ENCODE measurements at places on chromosomes 13 and 19.
A peak's percentile ranks its signal among the peaks of the same experiment; 100 is the strongest.

DNA sequence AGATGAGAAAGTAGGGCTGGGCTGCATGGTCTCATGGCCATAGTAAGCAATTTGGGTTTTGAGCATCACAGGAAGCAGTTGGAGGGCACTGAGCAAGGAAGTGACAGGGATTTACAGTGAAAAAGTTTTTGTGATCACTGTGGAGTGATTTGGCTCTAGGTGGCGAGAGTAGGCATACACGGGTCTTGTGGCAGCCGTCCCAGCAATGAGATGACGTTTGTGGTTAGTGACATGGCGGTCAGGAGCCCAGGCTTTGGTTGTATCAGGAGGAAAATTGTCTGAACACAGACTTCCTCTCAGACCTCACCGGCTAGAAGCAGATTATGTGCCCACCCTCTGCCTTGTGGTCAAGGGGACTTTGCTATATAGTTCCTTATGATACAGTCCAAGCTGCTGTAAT, 3.3 kb downstream of the ZNF444 start:
- DNase-seq: no peak

GRCh38 chr13:40319699-40320579, 346.5 kb downstream of the FOXO1 start:
- no peak for DNase-seq

DNA sequence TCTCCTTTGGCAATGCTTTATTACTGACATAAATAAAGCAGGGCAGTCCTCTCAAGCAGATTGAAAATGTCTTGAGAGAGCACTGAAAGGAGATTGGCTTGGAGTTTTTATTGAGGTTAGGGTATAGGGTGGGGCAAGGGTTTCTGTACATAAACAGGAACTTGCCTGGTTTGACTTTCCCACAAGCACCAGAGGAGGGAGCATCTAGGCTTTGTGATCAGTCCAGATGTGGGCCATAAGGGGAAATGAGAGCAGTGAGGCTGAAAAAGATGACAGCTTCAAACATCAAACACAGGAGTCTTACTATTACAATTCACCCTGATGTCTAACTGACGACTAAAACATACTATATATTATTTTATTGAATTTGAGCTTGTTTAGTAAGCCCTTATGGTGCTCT, 260.9 kb downstream of the MTUS2 start:
- peak; percentile 38 for DNase-seq

DNA sequence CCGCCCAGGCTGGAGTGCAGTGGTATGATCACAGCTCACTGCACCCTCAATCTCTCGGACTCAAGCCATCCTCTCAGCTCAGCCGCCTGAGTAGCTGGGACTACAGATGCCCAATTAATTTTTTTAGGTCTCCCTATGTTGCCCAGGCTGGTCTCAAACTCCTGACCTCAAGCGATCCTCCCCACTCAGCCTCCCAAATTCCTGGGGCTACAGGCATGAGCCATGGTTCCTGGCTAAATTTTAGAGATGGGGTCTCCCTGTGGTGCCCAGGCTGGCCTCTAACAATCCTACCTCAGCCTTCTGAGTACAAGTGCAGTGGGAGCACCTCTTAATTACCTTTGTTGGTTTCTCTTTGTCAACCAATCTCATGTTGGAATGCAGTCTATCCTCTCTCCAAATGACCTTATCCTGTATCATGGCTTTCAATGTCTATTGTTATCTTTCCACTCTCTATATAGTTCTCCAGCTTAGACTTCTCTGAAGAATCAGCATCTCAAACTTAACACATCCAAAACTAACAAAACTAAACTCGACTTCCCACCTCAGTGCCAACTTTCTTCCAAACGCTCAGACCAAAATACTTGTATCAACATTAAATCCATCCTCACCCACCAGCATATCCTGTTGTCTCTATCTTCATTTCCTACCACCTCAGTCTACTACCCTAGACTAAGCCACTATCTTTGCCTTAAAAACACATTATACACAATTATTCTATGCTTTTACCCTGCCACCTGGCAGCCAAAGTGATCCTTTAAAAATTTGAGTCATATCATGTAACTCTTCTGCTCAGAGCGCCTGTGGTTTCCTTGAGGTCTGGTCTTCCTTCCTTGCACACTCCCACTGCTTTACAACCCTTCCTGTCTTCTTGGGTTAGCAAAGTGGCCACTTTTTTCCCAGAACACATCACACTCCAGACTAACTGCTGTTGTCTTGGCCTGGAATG, 6.7 kb downstream of the TPT1 start:
- DNase-seq: peak; percentile 53

DNA sequence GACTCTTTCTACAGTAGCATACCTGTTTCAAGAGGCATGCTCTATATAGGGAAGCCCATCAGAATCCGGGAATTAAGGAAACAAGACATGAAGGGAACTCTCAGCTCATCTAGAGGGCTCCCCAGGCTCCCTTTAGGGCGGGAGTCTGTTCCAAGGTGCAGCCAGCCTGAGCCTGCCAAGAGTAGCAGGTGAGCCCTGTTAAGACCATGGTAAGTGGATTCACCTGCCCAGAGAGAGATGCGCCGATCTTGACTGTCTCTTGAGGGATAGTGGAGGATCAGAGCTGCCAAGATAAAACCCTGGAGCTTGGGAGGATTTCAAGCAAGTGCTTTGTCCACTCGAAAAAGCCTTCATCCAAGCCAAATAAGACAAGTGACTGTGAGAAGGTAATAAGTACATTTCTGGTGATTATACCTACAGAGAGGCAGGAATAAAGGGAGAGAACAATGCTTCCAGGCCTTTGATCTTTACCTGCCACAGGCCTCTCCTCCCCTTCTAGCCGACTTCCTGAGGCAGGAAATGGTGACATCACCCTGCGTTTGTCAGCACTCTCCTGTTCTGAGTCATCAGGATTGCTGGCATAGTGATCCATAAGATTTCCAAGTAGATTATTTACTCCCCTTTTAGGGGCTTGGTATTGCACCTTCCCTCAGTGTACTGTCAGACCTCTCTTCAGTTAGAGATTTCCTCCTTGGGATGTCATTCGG, 31.5 kb downstream of the KLF5 start:
- DNase-seq: peak; percentile 41

- DNase-seq: peak; percentile 83
Observed at GRCh38 chr13:46168341-46168740, 13.6 kb downstream of the LCP1 start.

- DNase-seq: no peak
Observed at GRCh38 chr13:83450591-83450990, 431.7 kb downstream of the SLITRK1 start.

GRCh38 chr13:26621731-26622401, 64.4 kb downstream of the WASF3 start:
- no peak for DNase-seq

- no peak for DNase-seq
Observed at GRCh38 chr13:112643759-112644459, 45.9 kb upstream of the ATP11A start.

Measured in activated CD4-positive, alpha-beta memory T cell treated with anti-CD3 and anti-CD28 coated beads for 36 hours (primary cell).